Karpas-422 (cell line): ENCODE measurements at places on chromosomes 4 and X. TPM values are rescaled to one million over a fixed set of nuclear protein-coding genes. Genes with fewer than 3 reads are reported as not detected.

DNA sequence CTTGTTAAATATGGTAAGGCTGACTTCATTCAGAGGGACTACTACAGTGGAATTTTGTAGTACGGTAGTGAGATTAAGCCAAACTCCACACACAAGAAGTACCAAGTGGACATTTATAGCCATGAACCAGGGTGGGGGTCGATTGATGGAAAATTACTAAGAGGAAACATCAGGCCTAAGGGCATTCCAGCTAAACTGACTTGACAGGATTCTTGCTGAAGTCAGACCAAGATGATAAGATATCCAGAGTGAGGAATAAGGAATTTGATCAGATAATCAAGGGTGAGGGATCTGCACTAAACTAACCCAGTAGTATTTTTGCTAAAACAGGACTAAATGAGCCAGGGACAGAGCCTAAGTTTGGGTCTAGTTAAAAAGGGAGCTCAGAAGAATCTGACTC lies 597.5 kb downstream of the RPA4 start:
- H3K36me3 ChIP-seq, result no peaks in the 10 kb centered on the region
- H3K27ac ChIP-seq, result no peak overlapping the region
- peaks cover 13% of the 10 kb centered on the region for H3K4me1 ChIP-seq
- H3K4me3 ChIP-seq, result no peak overlapping the region
- H3K27me3 ChIP-seq, result no peaks in the 10 kb centered on the region

DNA sequence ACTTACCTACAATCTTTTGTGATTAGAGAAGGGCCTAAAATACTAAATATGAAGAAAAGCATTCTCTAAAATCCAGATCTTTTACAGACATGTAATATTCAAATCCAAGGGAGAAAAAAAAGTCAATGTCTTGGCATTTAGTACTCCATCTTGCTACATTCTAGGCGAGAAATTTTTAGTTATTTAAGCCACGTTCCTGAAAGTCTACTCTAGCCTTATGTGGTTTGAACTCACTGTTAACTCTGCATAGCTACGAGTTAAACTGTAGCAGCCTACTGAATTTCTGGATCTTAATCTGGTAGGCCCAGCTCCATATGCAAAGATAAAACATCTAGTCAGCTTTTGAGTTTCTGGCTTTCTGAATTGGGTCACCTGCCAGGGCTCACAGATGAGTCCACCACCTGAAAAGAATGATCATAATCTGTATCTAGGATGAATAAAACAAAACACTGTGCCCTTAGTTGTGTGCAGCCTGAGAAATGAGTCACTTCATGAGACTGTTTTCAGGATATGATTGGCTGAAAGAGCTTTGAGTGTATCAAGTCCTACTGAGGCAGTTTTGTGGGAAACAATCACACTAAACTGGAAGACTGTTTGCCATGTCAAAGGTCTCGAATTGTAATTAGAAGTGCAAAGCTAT lies 3.2 kb upstream of the NEK1 start:
- H3K27ac ChIP-seq, result peak overlapping the region; percentile 22; the same call in 1 of the 2 replicates
- H3K4me1 ChIP-seq, result peaks cover 34% of the 10 kb centered on the region
- H3K27me3 ChIP-seq, result no peaks in the 10 kb centered on the region
- H3K36me3 ChIP-seq, result no peaks in the 10 kb centered on the region
- H3K4me3 ChIP-seq, result no peak overlapping the region
- no peak for DNase-seq

DNA sequence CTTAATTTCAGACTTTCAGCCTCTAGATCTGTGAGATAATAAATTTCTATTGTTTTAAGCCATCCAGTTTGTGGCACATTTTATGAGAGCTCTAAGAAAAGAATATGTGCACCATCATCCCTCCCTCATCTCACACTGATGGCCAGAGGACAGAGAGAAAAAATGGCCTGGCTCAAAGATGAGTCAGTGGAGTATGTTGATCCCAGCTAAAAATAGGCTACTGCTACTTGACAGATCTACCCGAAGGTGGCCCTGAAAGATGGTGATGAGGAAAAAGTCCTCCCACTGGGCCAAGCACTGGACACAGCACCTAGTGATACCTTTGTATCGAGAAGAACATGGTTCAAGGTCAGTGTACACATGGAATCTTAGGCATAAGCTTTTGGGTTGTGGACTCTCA lies 38.2 kb upstream of the DCTD start:
- H3K36me3 ChIP-seq, result no peaks in the 10 kb centered on the region
- no peak for DNase-seq
- no peaks in the 10 kb centered on the region for H3K4me1 ChIP-seq

- no peak overlapping the region for H3K27ac ChIP-seq
- H3K4me3 ChIP-seq, result no peak overlapping the region
- no peaks in the 10 kb centered on the region for H3K36me3 ChIP-seq
- H3K27me3 ChIP-seq, result no peaks in the 10 kb centered on the region
- DNase-seq, result no peak
- H3K4me1 ChIP-seq, result peaks cover 7% of the 10 kb centered on the region
Observed at GRCh38 chr4:94525993-94526728, 74.4 kb downstream of the PDLIM5 start.

- H3K36me3 ChIP-seq, result no peaks in the 10 kb centered on the region
- no peak overlapping the region for H3K4me3 ChIP-seq
- H3K27me3 ChIP-seq, result no peaks in the 10 kb centered on the region
- H3K27ac ChIP-seq, result no peak overlapping the region
- peaks cover 26% of the 10 kb centered on the region for H3K4me1 ChIP-seq
- DNase-seq, result peak; percentile 44
Observed at GRCh38 chr4:186948361-186949242, 224.9 kb upstream of the FAT1 start.

GRCh38 chr4:59540311-59540710 lies 1659.8 kb upstream of the ADGRL3 start:
- H3K27me3 ChIP-seq, result no peaks in the 10 kb centered on the region
- H3K4me1 ChIP-seq, result no peaks in the 10 kb centered on the region
- DNase-seq, result no peak
- no peaks in the 10 kb centered on the region for H3K36me3 ChIP-seq
- H3K4me3 ChIP-seq, result no peak overlapping the region

GRCh38 chr4:40363382-40363920 lies 28.3 kb downstream of the CHRNA9 start:
- H3K36me3 ChIP-seq, result no peaks in the 10 kb centered on the region
- H3K4me1 ChIP-seq, result peaks cover 14% of the 10 kb centered on the region
- no peak overlapping the region for H3K4me3 ChIP-seq
- DNase-seq, result no peak

- no peak overlapping the region for H3K4me3 ChIP-seq
- no peaks in the 10 kb centered on the region for H3K36me3 ChIP-seq
- no peak overlapping the region for H3K27ac ChIP-seq
Observed at GRCh38 chrX:10753116-10753515, 132.7 kb upstream of the MID1 start.

- no peak within 1 kb of the TSS for H3K27ac ChIP-seq
- no peaks in the 10 kb centered on the region for H3K4me1 ChIP-seq
- H3K4me3 ChIP-seq, result no peak within 1 kb of the TSS
- DNase-seq, result no peak
- H3K27me3 ChIP-seq, result no peaks in the 10 kb centered on the region
Observed at GRCh38 chr4:73740353-73740778, at the start of gene CXCL8. TSS of gene CXCL8 (plus strand) at chr4:73740569. CDS start at chr4:73740659, 90 bp downstream.

- peaks cover 44% of the 10 kb centered on the region for H3K4me1 ChIP-seq
- peak; percentile 78 for DNase-seq
- H3K36me3 ChIP-seq, result no peaks in the 10 kb centered on the region
- H3K4me3 ChIP-seq, result peak overlapping the region; percentile 92
- 0 out of 2 replicates have a peak overlapping the region, but pooled peaks have one; percentile 10 for H3K27ac ChIP-seq
- no peaks in the 10 kb centered on the region for H3K27me3 ChIP-seq
Observed at GRCh38 chr4:152778656-152779512, 646 bp downstream of the TIGD4 start.

GRCh38 chrX:110432906-110433215 lies 74.2 kb downstream of the RTL9 start:
- H3K27ac ChIP-seq, result no peak overlapping the region
- no peaks in the 10 kb centered on the region for H3K4me1 ChIP-seq
- H3K4me3 ChIP-seq, result no peak overlapping the region
- H3K27me3 ChIP-seq, result no peaks in the 10 kb centered on the region
- DNase-seq, result no peak

DNA sequence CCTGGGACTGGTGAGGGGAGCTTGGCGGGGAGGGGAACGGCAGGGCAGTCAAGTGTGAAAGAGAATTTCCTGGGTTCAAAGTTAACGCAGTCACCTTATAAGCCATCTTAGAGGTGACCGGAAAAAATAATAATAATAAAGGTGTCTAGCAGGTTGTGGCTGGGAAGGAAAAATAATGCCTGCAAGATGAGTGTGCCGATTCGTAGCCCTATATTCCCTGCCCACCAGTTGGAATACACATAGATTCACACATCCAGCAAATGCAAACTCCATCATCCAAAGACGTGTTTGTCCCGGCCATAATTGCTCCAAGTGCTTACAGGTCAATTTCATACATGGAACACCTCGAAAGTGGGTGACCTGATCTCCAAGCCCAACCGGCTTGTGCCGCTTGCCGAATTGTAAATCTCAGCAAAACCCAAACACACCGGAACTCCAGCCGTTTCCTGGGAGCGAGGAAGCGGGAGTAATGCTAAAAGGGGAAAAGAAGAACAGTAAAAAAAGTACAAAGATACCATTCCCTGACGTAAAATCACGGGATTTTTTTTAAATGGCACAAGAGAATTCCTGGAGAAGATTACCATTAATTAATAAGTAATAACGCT lies 1.3 kb upstream of the FAT1 start:
- H3K4me3 ChIP-seq, result no peak overlapping the region
- H3K27me3 ChIP-seq, result no peaks in the 10 kb centered on the region
- no peak for DNase-seq
- no peaks in the 10 kb centered on the region for H3K36me3 ChIP-seq

- no peak overlapping the region for H3K4me3 ChIP-seq
- no peaks in the 10 kb centered on the region for H3K27me3 ChIP-seq
- no peak overlapping the region for H3K27ac ChIP-seq
Observed at GRCh38 chr4:170271723-170272122, 182.0 kb upstream of the AADAT start.

GRCh38 chr4:183633476-183634400 lies 25.2 kb downstream of the RWDD4 start:
- H3K4me1 ChIP-seq, result no peaks in the 10 kb centered on the region
- no peak for DNase-seq
- no peak overlapping the region for H3K4me3 ChIP-seq

DNA sequence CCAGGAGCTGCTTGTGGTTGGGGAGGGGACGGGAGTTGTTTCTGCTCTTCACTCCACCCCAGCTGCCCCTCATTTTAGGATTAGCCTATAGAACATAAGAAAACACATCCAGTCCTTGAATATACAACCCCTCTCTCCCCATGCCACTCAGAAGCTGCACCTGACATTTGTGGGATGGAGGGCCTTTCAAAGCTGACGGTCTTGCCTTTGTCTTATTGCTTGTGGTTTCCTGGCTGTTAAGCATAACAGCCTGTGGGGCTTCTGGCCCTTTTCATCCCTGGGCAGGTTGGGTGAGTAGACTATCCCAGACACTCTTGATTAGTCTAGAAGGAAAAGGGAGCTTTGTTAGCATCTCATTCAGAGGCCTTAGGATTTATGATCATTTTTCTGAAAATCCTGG lies 407.6 kb upstream of the BOD1L1 start:
- no peak for DNase-seq
- H3K4me3 ChIP-seq, result no peak overlapping the region
- H3K36me3 ChIP-seq, result no peaks in the 10 kb centered on the region
- no peaks in the 10 kb centered on the region for H3K27me3 ChIP-seq

GRCh38 chr4:163217505-163217904 lies 50.8 kb upstream of the NAF1 start:
- no peak overlapping the region for H3K27ac ChIP-seq
- H3K4me3 ChIP-seq, result no peak overlapping the region
- H3K36me3 ChIP-seq, result no peaks in the 10 kb centered on the region
- no peak for DNase-seq
- no peaks in the 10 kb centered on the region for H3K27me3 ChIP-seq

- DNase-seq, result peak; percentile 78
- H3K4me1 ChIP-seq, result no peaks in the 10 kb centered on the region
- H3K27ac ChIP-seq, result no peak overlapping the region
- no peaks in the 10 kb centered on the region for H3K36me3 ChIP-seq
Observed at GRCh38 chrX:133171962-133172708, 46.0 kb downstream of the TFDP3 start.

- DNase-seq, result no peak
- H3K36me3 ChIP-seq, result no peaks in the 10 kb centered on the region
- H3K4me3 ChIP-seq, result no peak overlapping the region
- H3K27me3 ChIP-seq, result no peaks in the 10 kb centered on the region
Observed at GRCh38 chr4:101304916-101305315, 42.4 kb downstream of the PPP3CA start.

DNA sequence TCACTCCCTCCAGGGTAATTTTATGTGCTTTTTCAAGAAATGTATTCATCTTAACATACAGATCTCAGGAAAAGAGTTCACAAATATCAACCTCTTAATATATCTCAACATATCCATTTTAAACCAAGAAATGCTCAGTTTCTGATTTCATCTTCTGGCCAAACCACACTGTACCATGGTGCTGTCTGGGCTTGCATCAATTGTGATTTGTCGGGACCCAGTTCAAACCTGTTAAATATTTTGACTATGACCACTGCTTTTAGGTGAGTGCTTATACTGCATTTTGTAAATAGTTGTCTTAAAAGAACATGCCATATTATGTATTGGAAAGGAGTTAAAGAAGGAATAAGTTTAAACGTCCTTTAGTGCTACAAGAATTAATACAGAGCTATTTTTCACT lies 352.1 kb downstream of the SPOCK3 start:
- peak; percentile 17 for DNase-seq
- no peaks in the 10 kb centered on the region for H3K27me3 ChIP-seq
- H3K36me3 ChIP-seq, result no peaks in the 10 kb centered on the region
- no peak overlapping the region for H3K27ac ChIP-seq

GRCh38 chr4:39613093-39613656 lies 25.5 kb downstream of the SMIM14 start:
- DNase-seq, result peak; percentile 79
- H3K36me3 ChIP-seq, result peaks cover 68% of the 10 kb centered on the region
- H3K27ac ChIP-seq, result peak overlapping the region; percentile 75
- H3K4me3 ChIP-seq, result no peak overlapping the region
- peaks cover 92% of the 10 kb centered on the region for H3K4me1 ChIP-seq

Gene VCX
- total RNA-seq, result not detected in 2 replicates

Gene MID2
- 0.22 and 0.40 TPM in 2 replicates for total RNA-seq

Gene FGFR3
- total RNA-seq, result not detected in 2 replicates

Gene TMPRSS11B
- not detected in 2 replicates for total RNA-seq

Gene GAGE12E
- total RNA-seq, result not detected in 2 replicates

Gene NIPAL1
- total RNA-seq, result 0.89 and 3.0 TPM in 2 replicates

Gene PPEF2
- total RNA-seq, result not detected in 2 replicates

Gene VGLL1
- total RNA-seq, result not detected in 2 replicates

Gene COL25A1
- total RNA-seq, result 0.32 TPM in 1 of 2 replicates, not detected in the other

Gene LIMCH1
- total RNA-seq, result not detected in 2 replicates

Gene ACSL1
- total RNA-seq, result 1.4 and 3.1 TPM in 2 replicates

Gene REPS2
- total RNA-seq, result 0.14 and 1.1 TPM in 2 replicates

Gene CSN2
- total RNA-seq, result not detected in 2 replicates

Gene FDCSP
- not detected in 2 replicates for total RNA-seq
